ENCODE measurements at places on chromosomes 11 and 22.
A peak's percentile ranks its signal among the peaks of the same experiment; 100 is the strongest.

DNA sequence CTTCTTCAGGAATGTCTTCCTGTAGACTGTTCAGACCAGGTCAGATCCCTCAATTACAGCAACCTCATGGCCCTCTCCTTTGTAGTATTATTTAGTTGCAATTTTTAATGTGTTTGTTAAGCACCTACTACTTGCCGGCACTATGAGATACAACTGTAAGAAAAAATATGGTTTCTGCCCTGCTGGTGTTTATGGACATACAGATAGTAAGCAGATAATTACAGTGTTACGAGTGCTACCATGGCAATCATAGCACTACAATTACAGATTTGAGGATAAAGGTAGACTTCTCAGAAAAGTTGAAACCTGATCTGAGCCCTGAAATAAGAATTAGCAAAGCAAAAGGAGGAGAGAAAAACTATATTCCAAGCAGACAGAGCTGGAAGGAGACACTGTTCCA lies 2.8 kb downstream of the LRRC51 start:
- no peak for DNase-seq
- no peak overlapping the region for H3K4me3 ChIP-seq
- H3K36me3 ChIP-seq, result peaks cover 7% of the 10 kb centered on the region
- no peaks in the 10 kb centered on the region for H3K27me3 ChIP-seq

DNA sequence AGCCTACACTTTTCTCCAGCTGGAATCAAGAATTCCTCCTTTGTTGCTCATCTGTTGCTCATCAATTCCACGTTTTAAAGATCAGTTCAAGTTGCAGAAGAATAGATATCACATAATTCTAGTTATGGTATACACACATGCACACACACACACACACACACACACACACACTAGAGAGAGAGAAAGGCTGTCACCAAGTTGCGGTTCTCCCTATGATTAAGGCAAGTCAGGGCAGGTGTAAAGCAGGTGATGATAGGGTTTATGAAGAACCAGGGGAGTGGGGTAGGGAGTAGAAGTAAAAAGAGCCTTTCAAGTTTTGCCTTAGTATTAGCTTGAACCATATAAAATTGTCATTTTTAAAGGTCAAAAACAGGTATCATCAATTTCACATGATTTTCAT lies 31.7 kb upstream of the TMPRSS4 start:
- H3K36me3 ChIP-seq, result no peaks in the 10 kb centered on the region
- H3K4me1 ChIP-seq, result no peaks in the 10 kb centered on the region
- peaks cover 7% of the 10 kb centered on the region for H3K27me3 ChIP-seq
- no peak overlapping the region for H3K4me3 ChIP-seq
- DNase-seq, result no peak
- no peak overlapping the region for H3K27ac ChIP-seq

GRCh38 chr11:129453293-129453721 lies 77.7 kb downstream of the BARX2 start:
- no peak overlapping the region for H3K27ac ChIP-seq
- DNase-seq, result no peak
- H3K36me3 ChIP-seq, result no peaks in the 10 kb centered on the region
- no peak overlapping the region for H3K4me3 ChIP-seq
- no peaks in the 10 kb centered on the region for H3K4me1 ChIP-seq
- no peaks in the 10 kb centered on the region for H3K27me3 ChIP-seq

- peak; percentile 39 for DNase-seq
- no peaks in the 10 kb centered on the region for H3K27me3 ChIP-seq
- H3K27ac ChIP-seq, result no peak overlapping the region
Measured at GRCh38 chr11:123441161-123441560, 11.1 kb downstream of the GRAMD1B start.

- peaks cover 20% of the 10 kb centered on the region for H3K36me3 ChIP-seq
- peaks cover 64% of the 10 kb centered on the region for H3K4me1 ChIP-seq
- peak; percentile 64 for DNase-seq
- no peak overlapping the region for H3K4me3 ChIP-seq
- peak overlapping the region; percentile 49 for H3K27ac ChIP-seq
Measured at GRCh38 chr11:68036717-68037239, 2.0 kb upstream of the TCIRG1 start.

GRCh38 chr11:105164208-105164607 lies 24.6 kb upstream of the CARD18 start:
- no peak overlapping the region for H3K4me3 ChIP-seq
- no peaks in the 10 kb centered on the region for H3K27me3 ChIP-seq
- no peaks in the 10 kb centered on the region for H3K36me3 ChIP-seq
- DNase-seq, result no peak

DNA sequence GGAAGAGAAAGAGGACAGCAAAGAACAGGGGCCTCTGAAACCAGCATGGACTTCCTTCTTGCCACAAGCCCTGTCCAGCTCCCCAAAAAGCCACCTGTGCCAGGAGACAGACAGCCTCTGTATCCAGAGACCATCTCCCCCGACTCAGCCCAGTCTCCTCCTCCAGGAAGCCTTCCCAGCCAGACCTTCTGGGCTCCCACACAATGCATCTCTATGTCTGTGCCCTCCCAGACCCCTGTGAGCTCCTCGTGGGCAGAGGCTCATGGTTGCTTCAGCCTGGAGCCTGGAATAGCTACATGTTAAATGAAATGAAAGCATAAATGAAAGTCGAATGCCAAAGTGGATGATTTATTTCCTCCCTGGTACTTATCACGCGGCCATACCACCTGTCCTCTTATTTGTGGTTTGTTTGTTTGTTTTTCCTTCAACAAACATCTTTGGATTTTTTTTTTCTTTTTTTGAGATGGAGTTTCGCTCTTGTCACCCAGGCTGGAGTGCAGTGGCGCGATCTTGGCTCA lies 7.3 kb upstream of the ARAP1 start:
- no peak overlapping the region for H3K27ac ChIP-seq
- no peaks in the 10 kb centered on the region for H3K4me1 ChIP-seq
- H3K27me3 ChIP-seq, result no peaks in the 10 kb centered on the region

Measured in tibial artery (tissue), 4 donors.